ENCODE measurements at places on chromosomes 2 and 18.

GRCh38 chr18:52140986-52141385 is 199.0 kb upstream of the DCC start:
- no peak for DNase-seq

GRCh38 chr18:48530399-48531081 is 8.3 kb upstream of the CTIF start:
- no peak for DNase-seq

DNA sequence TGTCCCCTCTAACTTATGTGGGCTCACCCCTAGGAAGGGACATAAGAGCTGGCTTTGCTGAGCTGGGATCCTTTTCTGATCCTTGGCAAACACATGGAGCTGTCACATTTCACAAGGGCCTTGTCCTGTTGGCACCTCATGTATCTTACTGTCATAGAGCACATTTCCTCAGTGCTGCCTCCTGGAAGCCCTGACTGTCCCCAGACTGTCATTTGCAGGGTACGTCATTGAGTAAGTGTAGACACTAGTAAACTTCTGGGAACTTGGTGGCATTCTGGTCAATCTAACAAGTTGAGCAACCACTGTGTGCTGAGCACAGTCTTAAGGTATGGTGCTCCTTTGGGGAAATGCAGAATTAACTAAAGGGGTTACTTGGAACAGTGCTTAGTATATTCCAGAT is 94.5 kb upstream of the IL1R2 start:
- DNase-seq = no peak

DNA sequence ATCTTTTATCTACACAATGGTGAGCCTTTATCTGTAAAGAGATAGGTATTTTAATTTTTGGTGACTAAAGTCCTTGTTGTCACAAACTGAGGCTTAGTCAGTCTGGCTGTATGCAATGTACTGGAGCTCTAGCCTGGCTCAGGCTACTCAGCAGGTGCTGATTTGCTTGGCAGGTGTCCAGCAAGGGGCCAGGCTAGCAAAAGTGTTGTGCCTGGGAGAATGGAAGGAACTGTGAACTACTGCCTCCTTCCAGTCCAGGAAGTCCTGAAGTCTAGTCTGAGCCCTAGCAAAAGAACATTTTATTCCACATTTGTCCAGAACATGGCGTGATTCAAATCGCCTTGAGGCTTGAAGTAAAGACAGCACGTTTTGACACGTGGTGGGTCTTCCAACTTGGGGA is 260.5 kb downstream of the CCDC85A start:
- DNase-seq = no peak

- DNase-seq = no peak
Measured at GRCh38 chr2:23721454-23721826, 205.5 kb downstream of the ATAD2B start.

DNA sequence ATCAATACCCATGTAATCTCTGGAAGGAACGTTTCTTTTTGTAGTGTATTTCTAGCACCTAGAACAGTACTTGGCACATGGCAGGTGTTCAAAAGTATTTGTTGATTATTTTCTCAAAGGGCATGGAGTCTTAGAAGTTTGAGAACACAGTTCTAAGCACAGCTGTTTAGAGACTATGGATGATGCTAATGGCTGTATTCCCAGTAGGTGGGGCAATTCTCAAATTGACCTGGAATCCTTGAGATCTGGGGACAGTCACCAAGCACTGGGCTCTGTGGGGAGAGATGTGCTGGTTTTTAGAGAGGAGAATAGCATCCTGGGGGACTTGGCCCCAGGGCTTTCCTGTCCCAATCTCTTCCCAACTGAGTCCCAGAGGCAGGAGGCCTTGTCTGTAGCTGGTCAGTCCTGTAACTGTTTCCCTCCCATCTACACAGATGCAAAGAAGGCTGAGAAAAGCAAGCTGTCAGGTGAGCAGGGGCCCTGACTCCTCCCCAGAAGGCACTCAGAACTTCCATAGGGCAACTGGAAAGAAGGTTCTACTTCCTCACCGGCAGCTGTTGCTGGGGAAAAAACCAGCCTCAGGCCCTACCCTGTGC is 17.5 kb upstream of the IL36G start:
- DNase-seq = no peak

DNA sequence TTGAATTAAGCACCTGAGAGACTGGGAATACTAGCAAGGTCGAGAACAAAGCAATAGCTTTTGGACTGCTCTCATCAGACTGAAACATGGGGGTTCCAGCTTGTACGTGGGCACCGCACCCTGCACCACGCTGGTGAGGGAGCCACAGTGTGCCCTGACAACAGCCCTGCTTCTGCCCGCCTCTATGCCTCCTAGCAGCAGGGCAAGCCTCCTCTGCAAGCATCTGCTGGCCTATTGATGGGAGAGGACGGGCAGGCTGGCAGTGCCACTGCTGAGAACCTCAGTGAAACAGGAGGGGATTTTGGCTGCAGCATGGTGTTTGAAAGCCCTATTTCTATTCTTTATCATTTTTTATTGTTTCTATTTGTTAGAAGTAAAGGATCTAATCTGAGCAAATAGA is 146.1 kb upstream of the OTOS start:
- DNase-seq = no peak

DNA sequence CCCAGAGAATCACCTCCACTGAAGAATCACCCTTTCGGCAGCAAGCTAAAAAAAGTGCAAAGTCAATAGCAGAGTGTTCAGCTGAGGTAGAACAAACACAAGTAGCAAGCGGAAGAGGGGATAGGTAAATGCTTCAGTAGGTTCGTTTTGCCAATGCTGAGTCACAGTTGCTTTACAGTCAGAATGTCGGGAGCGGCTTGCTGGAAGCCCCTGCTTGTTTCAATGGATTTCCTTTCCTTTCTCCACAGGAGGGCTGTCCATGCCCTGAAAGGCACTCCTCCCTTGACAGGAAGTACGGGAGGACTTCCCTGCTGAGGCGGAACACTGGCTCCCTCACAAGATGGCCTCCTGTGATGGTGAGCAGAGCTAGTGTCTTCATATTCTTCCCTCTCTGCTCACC is 146.2 kb upstream of the LYPD1 start:
- DNase-seq = no peak

DNA sequence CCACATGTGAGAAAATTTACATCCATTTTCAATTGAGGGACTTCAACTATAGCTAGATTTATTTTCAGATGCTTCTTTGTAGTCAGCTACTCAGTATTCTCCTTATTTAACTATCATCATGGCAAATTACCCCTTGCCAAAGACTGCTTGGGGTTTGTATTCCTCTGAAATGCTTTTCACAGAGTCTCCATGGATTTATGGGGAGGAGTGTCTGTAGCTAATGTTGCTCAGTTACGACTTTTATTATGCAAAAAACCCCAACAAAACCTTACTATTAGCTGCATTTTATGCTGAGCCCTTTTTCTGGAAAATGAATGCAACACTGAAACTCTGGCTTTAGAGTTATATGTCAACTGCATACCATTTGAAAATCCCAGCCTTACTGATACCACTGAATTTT is 78.6 kb downstream of the RFTN2 start:
- DNase-seq = no peak

GRCh38 chr2:152171718-152172117 is 3.8 kb downstream of the STAM2 start:
- DNase-seq = no peak

DNA sequence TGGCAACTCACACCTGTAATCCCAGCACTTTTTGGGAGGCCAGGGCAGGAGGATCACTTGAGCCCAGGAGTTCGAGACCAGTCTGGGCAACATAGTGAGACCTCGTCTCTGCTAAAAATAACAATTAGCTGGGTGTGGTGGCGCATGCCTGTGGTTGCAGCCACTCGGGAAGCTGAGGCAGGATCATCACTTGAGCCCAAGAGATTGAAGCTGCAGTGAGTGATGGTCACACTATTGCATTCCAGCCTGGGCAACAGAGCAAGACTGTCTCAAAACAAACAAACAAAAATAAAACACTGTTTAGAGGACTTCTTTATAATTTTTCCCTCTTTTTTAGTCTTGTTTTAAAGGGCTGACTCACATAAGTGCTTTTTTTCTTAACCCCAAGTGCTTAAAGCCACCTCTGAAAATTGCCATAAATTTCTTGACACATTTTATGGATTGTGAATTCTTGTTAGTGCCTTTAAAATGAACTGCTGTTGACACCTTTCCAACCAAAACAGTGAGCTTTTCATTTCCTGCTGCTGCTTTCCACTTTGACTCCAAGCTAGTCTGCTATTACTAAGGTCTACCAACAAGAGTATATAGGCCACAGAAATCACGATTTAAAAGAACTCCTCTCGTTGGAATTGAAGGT is 41.7 kb downstream of the CYP20A1 start:
- DNase-seq = no peak

- no peak for DNase-seq
Measured at GRCh38 chr2:165497659-165498317, 28.3 kb downstream of the CSRNP3 start.

GRCh38 chr18:74689251-74689650 is 91.6 kb downstream of the ZNF407 start:
- DNase-seq = no peak

GRCh38 chr2:196415384-196415783 is 224.1 kb upstream of the CCDC150 start:
- no peak for DNase-seq

GRCh38 chr2:100017633-100018032 is 124.8 kb downstream of the AFF3 start:
- DNase-seq = no peak

DNA sequence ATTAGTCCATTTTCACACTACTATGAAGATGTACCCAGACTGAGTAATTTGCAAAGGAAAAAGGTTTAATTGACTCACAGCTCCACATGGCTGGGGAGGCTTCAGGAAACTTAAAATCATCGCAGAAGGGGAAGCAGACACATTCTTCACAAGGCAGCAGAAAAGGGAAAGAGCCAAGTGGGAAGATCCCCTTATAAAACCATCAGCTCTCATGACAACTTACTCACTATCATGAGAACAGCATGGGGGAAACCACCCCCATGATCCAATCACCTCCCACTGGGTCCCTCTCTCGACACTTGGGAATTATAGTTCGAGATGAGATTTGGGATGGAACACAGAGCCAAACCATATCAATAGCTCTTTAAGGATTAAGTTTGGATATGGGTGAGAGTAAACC is 246.1 kb upstream of the CYRIA start:
- DNase-seq = no peak

DNA sequence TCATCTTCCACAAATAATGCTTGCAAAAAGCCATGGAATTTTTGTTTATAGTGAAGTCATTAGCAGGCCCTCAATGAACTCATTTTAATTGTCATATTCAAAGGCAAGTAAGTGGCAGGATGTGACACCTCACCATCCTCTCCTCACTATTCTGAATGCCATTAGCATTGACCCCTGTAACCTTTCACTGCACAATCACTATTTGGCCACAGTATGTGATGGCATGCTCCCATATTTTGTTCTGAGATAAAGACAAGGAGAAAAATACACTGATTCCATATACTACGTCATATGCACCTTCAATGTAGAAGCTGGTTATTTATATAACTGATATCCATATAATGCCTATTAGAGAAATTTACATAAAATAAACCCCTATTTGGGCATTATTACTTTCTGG is 1443.2 kb downstream of the SUCLG1 start:
- no peak for DNase-seq

DNA sequence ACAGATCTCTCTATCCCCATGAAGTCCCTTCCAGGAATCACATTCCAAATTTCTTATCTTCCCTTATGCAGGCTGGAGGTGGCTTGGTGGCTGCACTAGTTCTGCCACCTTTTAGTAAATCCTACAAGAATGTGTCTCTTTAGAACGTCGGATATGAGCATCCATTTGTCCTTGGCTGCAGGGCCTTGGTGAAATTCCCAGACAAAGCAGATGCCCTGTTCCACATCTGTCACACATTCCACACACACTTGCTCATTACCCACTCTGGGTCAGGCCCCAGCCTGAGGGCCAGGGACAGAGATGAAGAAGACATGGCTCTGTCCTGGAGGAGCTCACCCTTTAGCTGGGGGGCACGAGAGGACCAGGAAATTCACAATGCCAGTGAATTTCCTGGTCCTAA is 31.2 kb upstream of the GPR17 start:
- DNase-seq = no peak

- no peak for DNase-seq
Measured at GRCh38 chr18:31863103-31863502, 79.8 kb downstream of the TRAPPC8 start.

DNA sequence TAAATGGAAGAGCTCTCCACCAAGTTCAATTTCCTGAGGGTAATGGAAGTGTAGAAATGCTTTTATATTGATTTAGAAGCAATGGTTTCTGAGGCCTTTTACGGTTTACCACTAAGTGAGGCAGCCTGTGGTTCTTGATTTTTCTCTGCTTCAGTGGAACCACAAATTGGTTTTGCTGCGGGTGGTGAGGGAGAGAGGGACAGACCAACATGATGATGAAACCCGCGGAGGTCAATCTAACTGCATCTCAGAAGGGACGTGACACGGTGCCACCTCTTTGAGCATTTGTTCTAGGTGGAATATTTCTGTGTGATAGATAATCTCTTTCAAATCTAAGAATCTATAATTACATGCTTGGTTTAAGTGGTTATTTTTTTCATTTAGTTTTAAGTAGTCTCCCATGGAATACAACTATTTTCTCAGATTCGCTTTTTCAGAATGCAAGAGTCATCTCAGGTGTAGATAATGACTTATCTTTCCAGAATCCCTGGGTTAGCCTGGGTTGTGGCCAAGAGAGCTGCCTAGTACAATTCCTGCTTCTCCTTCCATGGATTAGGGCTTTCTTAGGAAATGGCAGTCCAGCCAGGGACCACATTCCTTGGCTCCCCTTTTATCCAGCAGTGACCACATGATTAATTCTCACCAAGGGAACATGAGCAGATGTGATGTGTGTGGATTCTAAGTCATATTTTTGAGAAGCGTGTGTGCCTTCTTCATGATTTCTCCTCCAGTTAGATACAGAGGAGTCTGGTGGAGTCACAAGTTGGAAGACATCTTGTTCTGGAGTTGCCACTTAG is 52.5 kb downstream of the KCNE4 start:
- no peak for DNase-seq

GRCh38 chr2:118838741-118839455 is 8.6 kb downstream of the EN1 start:
- DNase-seq = no peak

GRCh38 chr2:170446078-170446477 is 268.1 kb downstream of the MYO3B start:
- DNase-seq = no peak

- DNase-seq = no peak
Measured at GRCh38 chr18:44764863-44765262, 84.2 kb downstream of the SETBP1 start.

GRCh38 chr2:60836491-60836890 is 44.9 kb upstream of the REL start:
- no peak for DNase-seq

DNA sequence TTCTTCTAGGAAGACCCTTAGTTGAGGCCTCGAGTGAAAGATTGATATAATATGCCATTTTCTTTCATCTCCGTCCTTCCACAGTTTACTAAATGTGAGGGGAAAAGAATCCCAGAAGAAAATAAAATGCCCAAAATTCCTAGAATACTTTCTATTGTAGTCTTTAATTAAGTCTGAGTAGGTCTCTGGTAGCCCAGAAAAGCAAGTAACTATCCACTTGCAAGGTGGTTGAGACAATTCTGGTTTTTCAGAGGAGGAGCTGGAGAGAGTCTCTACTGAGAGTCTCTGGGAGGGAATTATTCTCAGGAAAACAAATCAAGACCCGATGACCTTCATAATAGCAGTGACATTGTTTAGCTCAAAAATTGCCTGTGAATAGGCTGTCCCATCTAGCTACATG is 63.9 kb upstream of the TTC39C start:
- no peak for DNase-seq
